Astrocyte of the spinal cord (primary cell): ENCODE measurements at places on chromosomes 4 and X.

- DNase-seq = peak; percentile 66
Observed at GRCh38 chr4:78560296-78560963, 8.9 kb downstream of the ANXA3 start.

- DNase-seq = peak; percentile 81
Observed at GRCh38 chr4:54277691-54278090, 48.6 kb downstream of the PDGFRA start.

DNA sequence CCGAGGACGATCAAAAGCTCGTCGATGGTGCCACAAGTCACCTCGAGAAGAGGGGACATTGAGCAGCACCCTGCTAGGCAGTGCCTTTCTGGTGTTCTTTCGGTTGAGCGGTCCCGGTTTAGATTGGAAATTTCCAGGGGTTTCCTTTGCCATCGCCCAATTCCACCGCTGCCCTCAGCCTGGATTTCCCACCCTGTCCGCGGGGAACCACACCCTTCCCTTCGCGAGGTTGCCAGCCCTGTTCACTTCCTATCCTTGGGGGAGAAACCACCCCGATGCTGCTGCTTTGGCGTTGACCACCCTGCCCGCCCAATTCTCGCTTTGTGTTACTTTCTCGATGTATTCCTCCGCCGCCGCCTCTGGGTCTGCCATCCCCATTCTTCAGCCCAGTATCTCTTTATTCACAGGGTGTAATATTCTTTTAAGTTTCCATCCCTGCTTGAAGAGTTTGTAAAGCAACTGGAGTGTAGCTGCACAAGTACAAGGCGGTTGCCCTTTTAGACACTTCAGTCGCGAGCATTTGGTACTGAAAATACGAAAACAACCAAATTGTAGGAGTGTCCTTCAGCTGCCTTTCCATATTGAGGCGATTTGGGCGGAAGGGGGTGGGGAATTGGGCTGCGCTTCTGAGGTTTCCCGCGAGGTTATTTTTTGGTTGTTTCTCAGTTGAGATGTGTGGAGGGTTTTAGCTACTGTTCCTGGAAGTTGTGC lies 1.1 kb downstream of the OGT start:
- DNase-seq = peak; percentile 48

GRCh38 chr4:37994569-37994968 lies 34.4 kb downstream of the PTTG2 start:
- DNase-seq = no peak

DNA sequence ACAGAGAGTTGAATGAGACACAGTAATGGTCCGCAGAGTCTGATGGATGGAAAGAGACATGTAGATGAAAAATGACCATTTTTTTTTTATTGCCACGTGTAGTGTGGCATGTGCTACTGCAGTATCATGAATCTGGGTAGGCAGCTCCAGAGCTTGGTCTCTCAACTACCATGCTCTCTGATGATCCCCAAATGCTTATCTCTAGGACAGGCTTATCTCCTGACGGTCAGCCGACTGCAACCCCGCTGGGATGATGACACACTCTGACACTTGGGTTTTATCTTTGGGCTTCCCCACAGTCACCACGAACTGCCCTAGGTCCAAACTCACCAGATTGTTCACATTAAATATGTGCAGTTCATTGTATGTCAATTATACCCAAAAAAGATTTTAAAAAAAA lies 239.7 kb downstream of the QDPR start:
- no peak for DNase-seq

- DNase-seq = peak; percentile 79
Observed at GRCh38 chrX:39813631-39814277, 284.0 kb downstream of the BCOR start.

DNA sequence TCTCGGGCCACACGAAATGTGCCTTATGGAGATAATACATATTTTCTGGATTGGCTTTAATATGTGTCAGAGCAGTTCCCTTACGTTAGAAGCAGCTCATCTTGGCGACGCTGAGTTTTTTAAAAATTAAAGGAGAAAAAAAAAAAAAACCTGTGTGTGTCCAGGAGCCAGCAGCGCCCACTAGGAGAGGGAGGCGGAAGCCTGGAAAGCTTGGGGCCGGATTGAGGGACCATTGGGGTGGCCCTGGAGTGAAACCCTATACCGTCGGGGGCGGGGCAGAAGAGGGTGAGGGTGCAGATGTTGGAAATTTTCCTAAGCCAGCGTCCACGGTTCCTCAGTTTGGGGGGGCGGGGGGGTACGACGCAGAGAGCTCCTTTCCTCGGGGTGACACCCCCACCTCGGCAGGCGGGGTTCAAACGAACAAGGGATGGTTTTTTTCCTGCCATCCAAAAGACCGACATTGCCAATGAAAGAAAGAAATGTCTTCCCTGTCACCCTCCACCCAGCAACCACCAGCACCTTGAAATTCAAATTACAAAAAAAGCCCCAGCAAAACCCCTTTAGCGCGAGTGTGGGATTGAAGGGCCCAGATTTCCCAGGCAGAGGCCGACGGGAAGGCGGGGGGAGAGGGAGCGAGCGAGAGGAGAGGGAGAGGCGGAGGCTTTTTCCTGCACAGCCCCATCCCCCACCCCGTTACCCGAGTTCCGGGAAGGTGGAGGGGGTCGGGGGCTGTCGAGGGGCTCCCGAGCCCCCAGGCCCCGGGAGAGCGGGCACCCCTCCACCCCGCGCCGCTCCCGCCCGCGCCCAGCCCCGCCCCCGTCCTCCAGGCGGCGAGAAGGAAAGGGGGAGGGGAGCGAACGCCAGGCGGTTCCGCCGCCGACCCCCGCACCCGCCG lies 859 bp downstream of the SMARCA1 start:
- DNase-seq = peak; percentile 54

DNA sequence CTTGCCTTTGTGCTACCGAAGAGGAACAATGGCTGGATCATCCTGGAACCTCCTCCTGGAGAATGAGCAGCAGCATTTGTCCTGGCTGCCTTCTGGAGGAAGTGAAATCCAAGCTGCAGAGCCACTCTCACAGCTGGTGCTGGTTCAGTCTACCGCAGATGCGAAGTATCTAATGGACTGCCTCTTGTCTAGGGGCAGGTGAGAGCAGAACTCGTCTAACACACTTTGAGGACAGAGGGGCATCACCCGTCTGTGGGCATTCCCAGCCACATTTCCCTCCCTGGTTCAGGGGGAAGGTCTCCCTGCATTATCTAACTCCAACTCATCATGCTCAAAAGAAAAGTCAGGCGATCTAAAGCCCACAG lies 338.2 kb upstream of the GATB start:
- DNase-seq = no peak

DNA sequence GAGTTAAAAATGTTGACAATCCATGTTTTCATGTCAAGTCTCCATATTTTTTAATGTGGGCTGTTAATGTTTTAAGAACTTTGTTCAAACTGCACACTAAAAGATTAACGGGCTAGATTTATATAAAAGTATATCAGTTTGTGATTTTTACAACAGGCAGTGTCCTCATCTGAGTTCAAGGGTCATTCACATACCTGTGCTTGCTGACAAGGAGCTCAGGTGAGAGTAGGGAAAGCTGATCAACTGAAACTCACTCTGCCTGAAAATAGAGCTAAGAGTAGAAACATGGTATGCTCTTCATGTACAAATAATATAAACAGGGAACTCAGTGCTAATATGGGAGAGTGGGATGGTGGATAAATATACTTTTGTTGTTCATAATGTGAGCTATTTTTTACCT lies 102.3 kb upstream of the DKK2 start:
- DNase-seq = no peak

DNA sequence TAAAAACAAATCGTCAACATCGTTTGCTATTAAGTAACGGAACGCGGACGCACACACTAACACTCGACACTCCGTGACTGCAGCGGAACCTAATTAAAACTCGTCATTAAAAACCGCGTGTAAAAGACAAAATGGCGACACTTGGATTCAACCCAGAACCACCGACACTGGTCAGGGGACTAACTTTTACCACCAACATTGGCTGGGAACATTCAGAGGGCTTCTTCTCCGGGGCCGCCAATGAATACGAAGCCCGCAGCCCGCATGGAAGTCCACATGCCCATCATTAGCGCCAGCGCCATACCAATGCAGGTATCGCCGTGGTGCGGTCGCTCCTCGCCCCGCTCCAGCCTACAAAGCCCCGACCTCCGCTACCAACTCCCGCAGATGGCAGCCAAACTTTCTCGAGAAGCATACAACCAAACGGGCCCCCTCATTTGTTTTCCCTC lies 498 bp downstream of the RBMX start:
- no peak for DNase-seq

- no peak for DNase-seq
Observed at GRCh38 chrX:72105436-72105835, 26.3 kb downstream of the RTL5 start.
